Activated T-cell treated with anti-CD3 and anti-CD28 coated beads, Interleukin-2, amount 50 U/mL, for 48 hours (primary cell): ENCODE measurements at places on chromosomes 5 and 9.

- no peak for DNase-seq
Observed at GRCh38 chr9:23849379-23850035, 23.5 kb upstream of the ELAVL2 start.

DNA sequence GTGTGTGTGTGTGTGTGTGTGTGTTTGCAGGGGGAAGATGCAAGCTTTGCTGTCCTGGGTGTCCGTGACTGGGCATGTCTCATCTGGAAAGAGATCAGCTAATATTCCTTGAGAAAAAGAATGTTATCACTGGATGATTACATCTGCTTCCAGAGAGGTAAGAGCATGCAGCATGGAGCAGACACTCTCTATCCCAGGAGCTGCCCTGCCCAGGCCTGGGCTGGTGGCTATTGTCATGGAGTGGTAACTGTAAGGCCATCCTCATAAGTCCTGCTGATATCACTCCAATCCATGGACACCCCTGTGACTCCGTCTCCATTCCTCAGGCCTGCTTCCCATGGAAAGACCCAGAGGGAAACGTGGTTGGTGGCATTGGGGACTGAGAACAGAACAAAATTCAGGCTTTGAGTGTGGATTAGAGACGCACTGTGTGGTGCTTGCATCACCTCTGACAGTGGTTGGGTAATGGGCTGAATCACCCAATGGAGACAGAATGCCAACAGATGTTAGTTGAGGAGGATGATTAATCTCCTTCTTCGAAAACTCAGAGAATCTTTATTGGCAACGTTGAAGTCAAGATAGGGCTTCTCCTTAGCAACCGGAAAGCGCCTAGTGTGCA lies 52.0 kb upstream of the KCNIP1 start:
- no peak for DNase-seq

GRCh38 chr5:160434022-160434531 lies 12.4 kb downstream of the PTTG1 start:
- DNase-seq: no peak

DNA sequence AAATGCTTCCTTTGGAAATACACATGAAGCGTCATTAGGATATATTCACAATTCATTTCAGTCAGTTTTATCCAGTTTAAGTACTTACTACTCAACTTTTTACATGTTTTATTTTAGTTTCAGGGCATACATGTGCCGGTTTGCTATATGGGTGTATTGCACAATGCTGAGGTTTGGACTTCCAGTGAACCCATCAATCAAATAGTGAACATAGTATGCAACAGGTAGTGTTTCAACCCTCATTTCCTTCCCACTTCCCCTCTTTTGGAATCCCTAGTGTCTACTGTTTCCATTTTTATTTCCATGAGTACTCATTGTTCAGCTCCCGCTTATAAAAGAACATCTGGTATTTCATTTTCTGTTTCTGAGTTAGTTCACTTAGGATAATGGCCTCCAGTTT lies 74.7 kb downstream of the TMEM161B start:
- DNase-seq: no peak

- DNase-seq: no peak
Observed at GRCh38 chr5:89994266-89994665, 415.3 kb downstream of the CETN3 start.

- DNase-seq: no peak
Observed at GRCh38 chr5:100424787-100425186, 110.4 kb upstream of the FAM174A start.

DNA sequence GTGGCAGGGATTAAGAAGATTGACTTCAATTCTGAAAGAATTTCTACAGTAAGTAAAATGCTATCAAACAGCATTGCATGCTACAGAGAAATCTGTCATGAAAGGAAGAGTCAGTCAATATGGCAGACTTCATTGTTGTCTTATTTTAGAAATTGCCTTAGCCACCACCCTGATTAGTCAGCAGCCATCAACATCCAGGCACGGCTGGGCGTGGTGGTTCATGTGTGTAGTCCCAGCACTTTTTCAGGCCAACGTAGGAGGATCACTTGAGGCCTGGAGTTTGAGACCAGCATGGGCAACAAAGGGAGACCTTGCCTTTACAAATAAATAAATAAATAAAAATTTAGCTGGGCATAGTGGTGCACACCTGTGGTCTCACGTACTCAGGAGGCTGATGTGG lies 46.6 kb downstream of the RMI1 start:
- DNase-seq: no peak

GRCh38 chr9:73327149-73327548 lies 175.5 kb downstream of the ANXA1 start:
- DNase-seq: no peak

DNA sequence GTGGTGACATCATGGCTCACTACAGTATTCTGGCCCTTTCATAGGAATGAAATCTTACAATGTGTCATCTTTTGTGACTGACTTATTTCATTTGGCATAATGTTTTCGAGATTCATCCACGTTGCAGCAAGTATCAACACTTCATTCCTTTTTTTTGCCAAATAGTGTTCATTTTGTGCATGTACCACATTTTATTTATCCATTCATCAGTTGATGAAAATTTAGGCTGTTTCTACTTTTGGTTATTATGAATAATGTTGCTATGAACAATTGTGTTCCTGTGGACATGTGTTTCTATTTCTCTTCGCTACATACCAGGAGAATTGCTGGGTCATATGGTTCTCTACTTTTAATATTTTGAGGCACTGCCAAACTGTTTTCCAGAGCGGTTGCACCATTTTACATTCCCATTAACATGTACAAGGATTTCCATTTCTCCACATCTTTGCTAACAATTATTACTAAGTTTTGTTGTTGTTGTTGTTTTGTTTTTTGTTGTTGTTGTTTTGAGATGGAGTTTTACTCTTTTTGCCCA lies 43.5 kb downstream of the RMI1 start:
- no peak for DNase-seq

GRCh38 chr5:41071975-41072374 lies 833 bp upstream of the MROH2B start:
- no peak for DNase-seq

DNA sequence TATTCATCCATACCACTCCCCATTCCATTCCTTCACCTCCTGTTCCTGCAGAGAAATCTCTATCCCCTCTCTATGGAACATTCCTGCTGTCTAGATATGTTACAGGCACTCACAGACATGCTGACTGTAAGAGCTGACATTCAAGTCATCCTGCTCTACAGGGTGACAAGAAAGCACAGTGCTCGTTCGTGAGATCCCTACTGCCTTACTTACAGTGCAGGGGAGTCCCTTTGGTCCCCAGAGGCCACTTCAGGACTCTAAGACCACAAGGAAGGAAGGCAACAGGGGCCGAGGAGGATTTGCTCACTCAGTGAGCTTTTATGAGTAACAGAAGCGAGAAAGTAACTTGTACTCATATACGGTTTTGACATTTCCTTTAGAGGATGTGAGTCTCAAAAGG lies 110.5 kb downstream of the GAS1 start:
- no peak for DNase-seq

GRCh38 chr9:72315510-72316311 lies 49.3 kb downstream of the ZFAND5 start:
- DNase-seq: no peak

GRCh38 chr9:131951155-131951554 lies 128.5 kb downstream of the MED27 start:
- DNase-seq: no peak

DNA sequence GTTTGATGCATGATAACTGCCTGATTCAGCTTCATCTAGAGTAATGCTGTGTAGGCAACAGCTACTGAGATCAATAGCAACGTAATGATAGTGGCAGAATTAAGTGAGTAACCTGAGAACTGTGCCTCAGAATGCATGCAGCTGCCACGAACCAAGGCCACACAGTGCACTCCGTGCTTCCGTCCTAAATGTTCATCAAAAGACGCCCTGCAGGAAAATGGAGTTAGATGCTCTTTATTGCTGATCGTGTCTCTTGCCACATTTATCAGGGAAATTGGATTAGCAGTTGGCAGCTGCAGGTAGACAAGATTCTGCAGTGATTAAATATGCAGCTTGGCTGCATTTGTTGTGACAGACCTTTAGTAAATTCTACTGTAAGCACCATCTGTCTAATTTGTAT lies 107.7 kb upstream of the TLX3 start:
- no peak for DNase-seq
